ENCODE measurements at places on chromosomes 4 and X.

DNA sequence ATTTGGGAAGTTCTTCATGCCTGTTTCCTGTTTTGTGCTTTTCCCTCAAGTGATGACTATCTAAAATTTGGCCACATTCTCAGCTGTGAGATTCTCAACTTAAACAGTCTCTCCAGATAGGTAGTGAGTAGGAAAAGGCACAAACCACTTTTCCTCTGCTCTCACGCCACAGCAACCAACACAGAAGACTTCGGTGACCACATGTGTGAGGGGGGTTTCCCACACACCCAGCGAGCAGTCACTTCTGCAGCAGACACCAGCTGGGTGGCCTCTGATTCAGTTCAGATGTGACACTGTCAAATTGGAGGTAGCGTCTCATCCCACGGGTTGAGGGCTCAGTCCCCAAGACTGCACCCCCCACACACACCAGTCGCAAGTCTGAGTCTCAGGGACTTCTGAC lies 25.1 kb upstream of the CLDN34 start:
- DNase-seq: peak; percentile 38

- DNase-seq: no peak
Observed at GRCh38 chr4:74631338-74631737, 163.0 kb downstream of the BTC start.

GRCh38 chrX:153642051-153642654 lies 4.8 kb upstream of the DUSP9 start:
- no peak for DNase-seq

- DNase-seq: no peak
Observed at GRCh38 chrX:16659321-16659720, 9.4 kb downstream of the S100G start.

- DNase-seq: no peak
Observed at GRCh38 chr4:73421708-73422457, 14.1 kb upstream of the AFP start.
